ENCODE measurements at places on chromosomes 2 and 18. TPM values are rescaled to one million over a fixed set of nuclear protein-coding genes. Genes with fewer than 3 reads are reported as not detected.

GRCh38 chr2:179354739-179355537 lies 90.3 kb upstream of the SESTD1 start:
- no peak for DNase-seq

GRCh38 chr2:208798698-208799097 lies 392.1 kb downstream of the PTH2R start:
- DNase-seq: no peak

GRCh38 chr2:8566774-8567468 lies 114.9 kb upstream of the ID2 start:
- DNase-seq: no peak

DNA sequence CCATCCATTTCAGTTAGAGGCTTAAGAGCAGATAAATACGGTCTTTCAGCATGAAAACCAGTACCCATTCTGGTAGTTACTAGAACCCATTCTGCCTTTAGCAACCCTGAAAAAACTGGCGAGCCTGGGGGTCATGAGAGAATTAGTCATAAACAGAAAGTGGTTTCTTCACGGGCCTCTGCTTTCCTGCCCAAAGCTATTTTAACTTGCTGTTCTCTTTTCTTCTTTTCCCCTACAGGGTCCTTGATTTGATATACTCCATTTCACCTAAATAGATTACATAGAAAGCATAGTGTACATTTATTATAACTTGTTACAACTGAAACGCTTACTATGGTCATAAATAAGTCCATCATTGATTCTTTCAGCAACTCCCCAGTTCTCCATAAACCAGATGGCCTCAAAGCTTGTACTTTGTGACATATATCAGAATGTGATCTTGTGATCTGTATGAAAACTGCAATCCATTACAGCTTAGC lies 48.3 kb downstream of the WDFY1 start:
- no peak for DNase-seq

The PLB1 gene
- total RNA-seq: 0.10 TPM

Data from H4 (cell line).